Activated CD4-positive, alpha-beta T cell treated with anti-CD3 and anti-CD28 coated beads, Interleukin-2, amount 50 U/mL, for 24 hours (primary cell): ENCODE measurements at places on chromosomes 1 and 21.

GRCh38 chr1:173208146-173208545 is 1.0 kb upstream of the TNFSF4 start:
- no peak for DNase-seq

DNA sequence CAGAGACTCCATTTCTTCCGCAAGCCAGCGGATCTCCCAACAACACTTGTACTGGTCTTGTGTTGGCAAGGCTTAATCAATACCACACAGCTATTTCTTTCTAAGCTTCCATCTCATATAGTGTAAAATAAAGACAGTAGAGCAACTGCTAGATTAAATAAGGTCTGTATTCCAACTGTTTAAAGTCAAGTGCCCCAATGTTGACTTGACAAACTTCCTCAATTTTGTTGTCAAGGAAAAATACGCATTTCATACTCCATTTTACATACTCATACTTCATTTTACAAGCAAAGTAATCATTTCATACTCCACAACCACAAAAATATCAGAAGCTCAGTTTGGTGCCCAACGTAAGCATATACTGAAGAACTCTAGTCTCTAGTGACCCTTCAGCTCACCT is 143.0 kb downstream of the RERE start:
- DNase-seq = no peak

DNA sequence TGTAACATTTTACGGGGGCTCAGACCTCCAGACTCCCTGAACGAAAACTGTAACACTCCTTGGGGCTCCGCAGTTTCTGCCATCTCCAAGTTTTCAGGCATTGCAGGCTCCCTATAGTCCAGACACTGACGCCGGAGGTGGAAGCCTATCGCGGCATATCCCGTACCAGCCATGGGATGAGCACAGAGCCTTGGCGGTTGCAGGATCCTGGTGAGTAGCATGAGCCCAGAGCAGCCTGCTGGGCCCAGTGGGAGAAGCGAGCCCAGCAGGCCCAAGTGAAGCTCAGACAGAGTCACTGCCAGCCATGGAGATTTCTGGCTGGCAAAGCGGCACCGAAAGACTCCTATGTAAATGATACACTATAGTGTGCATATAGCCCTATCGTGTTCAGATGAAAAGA is 446.8 kb downstream of the COL11A1 start:
- no peak for DNase-seq

- no peak for DNase-seq
Observed at GRCh38 chr1:234617986-234618736, 8.2 kb upstream of the IRF2BP2 start.

DNA sequence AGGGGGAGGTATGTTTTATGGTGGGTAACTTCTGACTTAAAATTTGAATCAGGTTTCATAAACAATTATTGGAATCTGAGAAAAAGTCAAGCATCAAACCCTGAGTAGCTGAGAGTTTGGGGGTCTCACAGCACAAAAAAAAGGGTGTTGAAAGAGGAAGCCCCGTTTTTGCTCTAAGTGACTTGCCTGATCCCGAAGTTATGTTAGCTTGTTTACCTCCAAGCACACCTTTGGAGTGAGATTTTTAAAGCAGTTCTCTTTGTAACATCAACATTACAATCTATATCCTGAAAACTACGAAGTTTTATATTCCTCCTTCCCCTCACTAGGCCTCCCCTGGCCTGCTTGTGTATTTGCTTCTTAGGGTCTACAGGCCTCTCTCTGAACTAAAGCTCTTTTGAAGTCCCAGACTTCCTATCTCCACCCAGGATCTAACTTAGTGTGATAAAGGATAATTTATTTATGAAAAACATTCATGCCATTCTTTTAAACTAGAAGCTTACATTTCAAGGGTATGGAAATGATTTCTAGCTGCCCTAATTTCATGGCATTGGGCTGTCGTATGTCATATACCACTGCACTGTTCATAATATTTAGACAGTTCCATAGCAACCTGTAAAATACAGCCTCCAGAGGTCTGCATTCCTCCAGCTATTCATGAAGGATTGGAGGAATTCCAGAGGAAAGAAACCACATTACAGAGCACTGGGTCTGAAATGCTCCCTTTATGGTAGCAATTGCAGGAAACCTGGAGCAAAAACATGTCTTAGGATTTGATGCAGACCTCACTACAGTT is 36.1 kb upstream of the RGS1 start:
- DNase-seq = no peak

DNA sequence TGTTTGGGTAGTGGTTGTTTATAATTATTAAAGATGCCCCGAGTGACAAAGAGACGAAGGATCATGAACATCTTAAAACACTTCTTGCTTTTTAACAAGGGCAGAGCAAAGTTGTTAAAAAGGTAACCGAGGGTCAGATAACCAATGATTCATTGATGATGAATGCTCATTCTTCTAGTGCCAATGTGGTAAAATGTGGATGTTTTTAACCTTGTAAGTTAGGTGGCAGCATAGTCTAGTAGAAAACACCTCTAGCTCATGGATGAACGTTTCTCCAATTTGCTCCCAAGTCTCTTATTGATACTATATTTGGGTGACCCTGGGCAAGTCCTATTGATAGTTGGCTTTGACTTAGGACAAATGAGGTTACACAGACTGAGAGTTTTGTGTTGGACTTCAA is 167.9 kb downstream of the KIF26B start:
- DNase-seq = no peak

- DNase-seq = no peak
Observed at GRCh38 chr1:168271636-168272035, 9.0 kb upstream of the TBX19 start.

- DNase-seq = no peak
Observed at GRCh38 chr1:153220606-153221303, 3.4 kb downstream of the PRR9 start.

GRCh38 chr1:223022641-223023473 is 120.2 kb downstream of the TLR5 start:
- no peak for DNase-seq

DNA sequence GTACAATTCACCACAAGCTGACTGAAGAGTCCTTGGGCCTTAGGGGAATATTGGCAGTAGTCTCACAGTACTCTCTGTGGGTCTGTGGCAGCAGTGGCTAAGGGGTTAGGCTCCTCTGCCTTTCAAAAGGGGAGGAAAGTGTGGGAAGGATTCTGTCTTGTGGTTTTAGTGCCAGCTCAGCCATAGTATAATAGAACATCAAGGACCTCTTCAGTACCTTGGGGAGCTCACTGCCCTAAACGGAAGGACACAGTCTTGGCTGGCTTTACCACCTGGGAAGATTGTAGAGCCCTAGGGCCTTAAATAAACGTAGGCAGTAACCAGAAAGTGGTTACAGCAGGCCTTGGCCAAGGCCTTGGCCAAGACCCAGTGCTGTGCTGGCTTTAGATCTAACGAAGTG is 265.7 kb downstream of the COL11A1 start:
- no peak for DNase-seq

- DNase-seq = no peak
Observed at GRCh38 chr1:19680644-19681043, 16.0 kb downstream of the HTR6 start.

DNA sequence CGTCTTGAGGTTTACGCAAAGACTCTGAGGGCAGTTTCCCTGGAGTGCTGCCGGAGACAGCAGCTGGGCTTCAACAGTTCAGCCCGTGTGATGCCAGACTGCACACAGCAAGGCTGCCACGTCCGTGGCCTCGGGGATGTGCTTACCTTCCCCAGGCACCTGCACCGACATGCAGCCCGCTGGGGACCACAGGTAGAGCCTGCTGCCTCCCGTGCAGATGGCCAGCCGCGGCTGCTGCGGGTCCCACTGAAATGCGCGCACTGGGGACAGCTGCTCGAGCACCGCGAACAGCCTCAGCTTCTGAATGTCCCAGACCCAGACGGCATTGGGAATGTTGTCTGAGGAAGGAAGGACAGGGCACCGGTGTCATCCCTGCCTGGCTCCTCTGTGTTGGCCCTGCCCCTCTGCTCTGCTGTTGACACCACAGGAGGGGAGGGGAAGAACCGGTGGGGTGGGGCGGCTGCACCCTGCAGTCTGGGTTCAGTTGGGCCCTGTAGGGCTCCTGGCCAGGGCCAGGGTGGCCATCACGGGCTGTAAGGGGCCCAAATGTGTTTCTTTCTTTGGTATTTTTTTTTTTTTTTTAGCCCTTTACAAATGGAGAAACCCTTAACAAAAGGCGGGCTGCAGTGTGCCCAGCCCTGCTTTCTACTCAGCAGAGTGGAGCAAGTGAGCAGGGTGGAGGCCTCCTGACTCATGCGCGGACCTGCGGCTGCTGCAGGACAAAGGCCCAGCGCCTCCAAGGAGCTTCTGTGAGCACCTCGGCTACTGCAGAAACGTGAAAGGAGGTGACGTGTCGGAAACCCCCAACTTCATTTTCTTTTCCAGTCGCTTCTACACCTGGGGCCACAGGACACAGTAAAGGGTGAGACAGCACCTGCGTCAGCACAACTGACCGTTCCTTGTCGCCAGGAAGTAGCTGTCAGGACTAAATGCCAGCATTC is 6.8 kb downstream of the TPRG1L start:
- no peak for DNase-seq

- DNase-seq = no peak
Observed at GRCh38 chr1:209266590-209267205, 316.8 kb upstream of the CAMK1G start.

GRCh38 chr21:7933923-7934322 is 2587.5 kb upstream of the TPTE start:
- DNase-seq = no peak

DNA sequence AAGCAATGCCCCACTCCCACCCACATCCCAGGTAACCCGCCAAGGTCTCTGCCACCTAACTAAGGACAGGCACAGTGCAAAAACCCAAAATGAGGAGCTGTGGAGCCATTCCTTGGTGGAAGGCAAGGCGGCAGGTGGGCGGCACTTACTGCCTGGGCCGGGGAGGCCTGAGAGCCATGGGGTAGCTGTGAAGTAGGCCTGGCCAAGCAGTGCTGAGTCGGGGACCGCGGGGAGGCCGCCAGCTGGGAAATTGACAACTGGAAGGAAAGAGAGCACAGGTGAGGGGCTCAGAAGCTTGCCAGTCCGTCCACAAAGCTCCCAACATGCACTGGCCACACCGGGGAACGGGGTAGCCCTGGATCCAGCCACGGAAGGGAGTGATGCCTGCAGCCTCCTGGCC is 85.3 kb downstream of the NPHP4 start:
- DNase-seq = no peak

- DNase-seq = no peak
Observed at GRCh38 chr1:2350911-2351655, 40.3 kb downstream of the MORN1 start.

DNA sequence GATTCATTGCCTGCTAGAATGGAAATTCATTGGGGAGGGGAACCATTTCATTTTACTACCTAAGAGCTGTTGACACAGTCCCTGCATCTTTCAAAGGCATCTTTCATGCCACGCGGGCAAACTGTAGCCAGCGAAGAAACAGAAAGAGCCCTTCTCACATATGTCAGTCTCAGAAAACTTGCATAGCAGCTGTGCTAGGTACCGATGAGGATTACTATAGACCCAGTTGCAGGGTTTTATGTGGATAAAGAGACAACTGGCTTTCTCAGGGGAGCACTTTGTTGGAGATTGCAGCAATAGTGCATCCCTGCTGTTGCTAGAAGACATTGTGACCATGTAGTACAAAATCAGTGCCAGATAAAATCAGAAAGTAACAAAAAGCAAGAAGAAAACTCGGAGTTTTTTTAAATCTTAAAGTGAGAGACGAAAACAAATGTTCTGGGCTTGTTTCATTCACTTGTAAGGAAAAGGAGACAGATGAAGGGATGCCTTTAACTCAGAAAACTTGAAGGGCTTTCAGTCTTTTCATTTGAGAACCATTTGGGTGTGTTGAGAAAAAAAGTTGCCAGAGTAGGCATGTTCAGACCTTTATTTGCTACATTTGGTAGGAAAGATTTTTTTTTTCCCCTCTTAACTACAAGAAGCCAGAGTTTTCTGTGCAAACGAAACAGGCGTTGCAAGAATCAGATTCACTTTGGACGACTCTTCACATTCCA is 804.1 kb downstream of the USP25 start:
- DNase-seq = no peak

GRCh38 chr1:157580828-157581210 is 17.1 kb downstream of the FCRL4 start:
- no peak for DNase-seq

DNA sequence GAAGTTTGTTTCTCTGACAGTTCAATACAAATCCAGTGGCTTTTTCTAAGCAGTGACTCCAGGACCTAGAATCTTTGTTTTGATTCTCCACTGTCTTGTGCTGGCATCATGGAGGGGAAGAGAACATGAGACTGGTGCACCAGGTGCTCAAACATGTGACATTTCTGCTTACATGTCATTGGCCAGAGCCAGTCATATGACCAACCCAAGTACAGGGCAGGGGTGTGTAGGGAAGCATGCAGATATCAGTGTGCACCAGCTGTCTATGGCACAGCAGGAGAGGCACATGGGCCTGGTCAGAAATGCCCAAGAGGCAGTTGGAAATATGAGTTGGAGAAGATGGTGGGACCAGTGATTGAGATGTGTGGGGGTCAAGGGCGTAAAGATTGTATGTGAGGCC is 297.0 kb downstream of the HHAT start:
- DNase-seq = no peak

GRCh38 chr1:154353460-154353904 is 28.2 kb downstream of the ATP8B2 start:
- no peak for DNase-seq

GRCh38 chr1:218439541-218440295 is 94.6 kb downstream of the TGFB2 start:
- no peak for DNase-seq

DNA sequence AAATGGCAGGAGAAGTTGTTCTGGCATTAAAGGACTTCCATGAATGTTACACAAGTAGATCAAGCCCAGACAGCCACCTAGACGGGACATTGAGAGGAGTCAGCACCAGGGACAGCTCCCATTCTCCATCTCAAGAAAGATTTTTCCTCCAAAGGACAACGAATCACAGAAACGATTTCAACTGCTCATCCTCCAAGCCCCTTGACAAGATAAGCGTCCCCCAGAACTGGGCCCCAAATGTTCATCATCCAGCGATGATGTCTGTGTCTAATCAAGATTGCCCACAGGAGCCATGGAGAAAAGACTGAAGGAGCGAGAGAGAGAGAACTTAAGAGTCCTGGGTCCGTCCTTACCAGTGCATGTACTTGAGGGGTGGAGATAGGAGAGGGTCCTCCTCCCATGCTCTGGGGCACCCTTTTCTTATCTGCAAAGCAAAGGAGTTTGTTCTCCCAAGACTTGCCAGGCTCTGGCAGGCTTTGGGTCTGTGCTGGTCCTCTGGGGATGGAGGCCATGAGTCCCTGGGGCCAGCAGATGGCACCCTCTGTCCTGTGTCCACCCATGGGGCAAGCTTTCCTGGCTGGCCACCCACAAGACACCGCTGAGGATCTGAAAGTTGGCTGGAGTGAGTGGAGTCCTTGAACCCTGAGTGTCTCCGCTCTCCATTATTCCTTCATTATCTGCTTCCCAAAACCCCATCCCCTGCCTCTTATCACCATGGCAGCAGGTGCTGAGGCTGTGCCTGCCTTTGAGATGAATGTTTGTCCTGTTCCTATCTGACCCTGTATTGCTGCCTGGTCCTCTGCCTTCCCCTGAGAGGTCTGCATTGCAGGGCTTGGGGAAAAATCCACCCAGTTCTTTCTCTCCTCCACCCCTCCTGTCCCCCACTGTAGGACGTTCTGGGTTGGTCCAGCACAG is 164.6 kb downstream of the ACTL8 start:
- DNase-seq = no peak

- no peak for DNase-seq
Observed at GRCh38 chr1:162626094-162626493, 6.2 kb upstream of the DDR2 start.

- no peak for DNase-seq
Observed at GRCh38 chr21:18164483-18164882, 80.2 kb upstream of the CHODL start.
